T-helper 1 cell treated with Interleukin-12 subunit alpha and Interleukin-12 subunit beta and Interleukin-4 antibody, amounts not matched to agents 30 ng/mL and 1 ng/mL, for 36 hours (primary cell): ENCODE measurements at places on chromosomes 3 and 15. TPM values are rescaled to one million over a fixed set of nuclear protein-coding genes. Genes with fewer than 3 reads are reported as not detected.

Gene XCR1
- 0.05 TPM in 2 replicates for total RNA-seq

Gene CHST13
- not detected in 2 replicates for total RNA-seq

Gene DLL4
- total RNA-seq: not detected in 2 replicates

Gene CHCHD6
- total RNA-seq: 5.2 and 6.8 TPM in 2 replicates

Gene CKMT1B
- 0.20 and 0.32 TPM in 2 replicates for total RNA-seq

Gene CEP19
- total RNA-seq: 5.3 and 5.5 TPM in 2 replicates

Gene MAP3K13
- 11.3 and 11.8 TPM in 2 replicates for total RNA-seq

Gene PLCH1
- total RNA-seq: 0.71 and 0.88 TPM in 2 replicates

Gene COLQ
- total RNA-seq: 3.6 and 3.8 TPM in 2 replicates

Gene LINGO1
- total RNA-seq: not detected in 2 replicates

Gene TMEM41A
- 21.6 and 24.4 TPM in 2 replicates for total RNA-seq

Gene FYCO1
- 24.7 and 25.2 TPM in 2 replicates for total RNA-seq

Gene MST1
- total RNA-seq: 9.3 and 10.9 TPM in 2 replicates

Gene TUSC7
- not detected in 2 replicates for total RNA-seq

Gene ABI3BP
- not detected in 2 replicates for total RNA-seq

Gene KIF7
- total RNA-seq: 0.44 and 0.71 TPM in 2 replicates

Gene ALDH1A2
- 0.22 TPM in 1 of 2 replicates, not detected in the other for total RNA-seq

Gene ZNF445
- total RNA-seq: 23.0 and 23.8 TPM in 2 replicates

Gene KCNH8
- total RNA-seq: not detected in 2 replicates

Gene SH2D7
- 0.07 and 0.27 TPM in 2 replicates for total RNA-seq

Gene CELSR3
- total RNA-seq: 6.0 and 7.4 TPM in 2 replicates

Gene DPPA2
- total RNA-seq: not detected in 2 replicates

Gene GCSAM
- total RNA-seq: 5.3 and 5.7 TPM in 2 replicates

Gene MRPL46
- 29.0 and 32.4 TPM in 2 replicates for total RNA-seq

Gene SPINT1
- total RNA-seq: 4.5 and 4.7 TPM in 2 replicates

Gene OR5H1
- total RNA-seq: not detected in 2 replicates

Gene CHRNB4
- not detected in 2 replicates for total RNA-seq

Gene GABRB3
- total RNA-seq: not detected in 2 replicates

Gene CEP152
- total RNA-seq: 21.4 and 25.0 TPM in 2 replicates

Gene THBS1
- 2.1 and 3.1 TPM in 2 replicates for total RNA-seq

Gene SKIC8
- total RNA-seq: 42.6 and 43.1 TPM in 2 replicates

Gene GNAT1
- not detected in 2 replicates for total RNA-seq

Gene DISP2
- total RNA-seq: 0.22 and 1.0 TPM in 2 replicates

Gene COL6A6
- total RNA-seq: not detected in 2 replicates

Gene ITIH1
- not detected in 2 replicates for total RNA-seq

Gene ADAMTS7
- total RNA-seq: 0.15 and 0.32 TPM in 2 replicates

Gene SHF
- 2.2 and 2.8 TPM in 2 replicates for total RNA-seq

Gene CYP11A1
- total RNA-seq: not detected in 2 replicates

Gene LRRC31
- not detected in 2 replicates for total RNA-seq

Gene ZNF80
- 0.32 and 0.39 TPM in 2 replicates for total RNA-seq

Gene POC1A
- total RNA-seq: 16.8 and 19.6 TPM in 2 replicates

Gene PDZRN3
- not detected in 2 replicates for total RNA-seq

Gene FEZF2
- total RNA-seq: not detected in 2 replicates
